SJCRH30 (cell line): ENCODE measurements at places on chromosomes 2 and 18.

DNA sequence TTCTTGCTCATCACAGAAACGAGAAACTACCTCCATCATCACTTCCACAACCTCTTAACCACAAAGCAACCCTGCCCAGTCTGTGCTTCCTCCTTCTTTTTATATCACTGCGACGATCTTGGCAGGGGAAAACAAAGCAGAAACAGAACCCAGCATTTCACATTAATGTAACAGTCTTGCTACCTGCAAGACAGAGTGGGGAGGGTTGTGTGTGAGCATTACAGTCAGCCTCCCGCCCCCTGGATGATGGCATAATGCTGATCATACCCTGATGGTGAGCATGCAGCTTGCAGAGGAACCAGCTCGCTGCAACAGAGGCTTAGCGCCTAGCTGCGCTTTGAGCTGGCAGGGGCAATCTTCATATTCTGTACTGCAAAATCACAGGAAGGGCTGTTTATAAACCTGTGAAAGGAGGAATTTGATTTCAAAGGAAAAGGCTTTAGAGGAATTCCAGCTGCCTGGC, 376.1 kb downstream of the IRS1 start:
- peak; percentile 45 for DNase-seq

- no peak for DNase-seq
Measured at GRCh38 chr2:38016219-38016618, 59.7 kb downstream of the CYP1B1 start.

GRCh38 chr18:58305792-58306191, 261.8 kb downstream of the NEDD4L start:
- no peak for DNase-seq

- no peak for DNase-seq
Measured at GRCh38 chr2:46326231-46326980, 29.2 kb downstream of the EPAS1 start.

- DNase-seq: no peak
Measured at GRCh38 chr2:191270306-191271161, 25.3 kb downstream of the MYO1B start.

DNA sequence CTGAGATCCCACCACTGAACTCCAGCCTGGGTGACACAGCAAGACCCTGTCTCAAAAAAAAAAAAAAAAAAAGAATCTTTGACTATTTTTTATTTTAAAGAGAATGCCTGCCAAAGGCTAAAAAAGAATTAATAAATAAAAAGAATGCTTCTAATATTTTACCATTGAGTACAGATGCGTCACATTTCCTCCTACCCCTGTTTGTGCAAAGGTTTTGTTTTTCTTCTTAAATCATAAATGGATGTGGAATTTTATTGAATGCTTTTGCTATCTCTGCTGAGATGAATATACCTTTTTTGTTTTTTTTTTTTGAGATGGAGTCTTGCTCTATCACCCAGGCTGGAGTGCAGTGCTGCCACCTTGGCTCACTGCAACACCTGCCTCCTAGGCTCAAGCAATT, 22.8 kb downstream of the CYBRD1 start:
- DNase-seq: no peak

DNA sequence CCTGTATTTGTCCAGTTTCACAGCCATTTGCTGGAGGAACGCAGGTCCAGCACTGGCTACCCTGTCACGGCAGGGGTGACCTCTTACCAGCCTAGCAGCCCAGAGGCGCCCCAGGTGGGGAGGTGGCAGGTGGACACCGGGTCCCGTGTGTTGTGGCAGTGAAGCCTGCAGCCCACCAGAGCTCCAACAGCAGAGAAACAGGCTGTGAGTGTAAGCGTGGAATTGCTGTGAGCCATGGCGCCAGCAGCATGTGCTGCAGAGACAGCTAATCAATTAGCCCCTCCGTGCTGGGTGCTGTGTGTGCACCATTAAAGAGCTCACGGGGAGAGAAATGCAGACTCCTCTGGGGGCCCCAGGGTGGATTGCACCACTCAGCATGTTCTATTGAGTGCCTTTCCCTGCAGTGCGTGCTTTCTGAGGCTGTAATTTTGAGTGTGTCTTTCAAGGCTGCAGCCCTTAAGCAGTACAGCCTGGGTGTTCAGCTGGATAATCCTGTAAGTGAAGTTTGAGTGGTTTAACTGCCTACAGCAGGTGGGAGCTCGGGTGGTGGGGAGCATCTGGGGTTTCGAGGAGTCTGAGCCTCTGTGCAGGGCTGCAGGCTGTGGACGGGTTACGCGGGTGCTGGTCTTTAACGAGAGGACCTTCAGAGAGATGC, 15.9 kb downstream of the RTP5 start:
- peak; percentile 74 for DNase-seq

DNA sequence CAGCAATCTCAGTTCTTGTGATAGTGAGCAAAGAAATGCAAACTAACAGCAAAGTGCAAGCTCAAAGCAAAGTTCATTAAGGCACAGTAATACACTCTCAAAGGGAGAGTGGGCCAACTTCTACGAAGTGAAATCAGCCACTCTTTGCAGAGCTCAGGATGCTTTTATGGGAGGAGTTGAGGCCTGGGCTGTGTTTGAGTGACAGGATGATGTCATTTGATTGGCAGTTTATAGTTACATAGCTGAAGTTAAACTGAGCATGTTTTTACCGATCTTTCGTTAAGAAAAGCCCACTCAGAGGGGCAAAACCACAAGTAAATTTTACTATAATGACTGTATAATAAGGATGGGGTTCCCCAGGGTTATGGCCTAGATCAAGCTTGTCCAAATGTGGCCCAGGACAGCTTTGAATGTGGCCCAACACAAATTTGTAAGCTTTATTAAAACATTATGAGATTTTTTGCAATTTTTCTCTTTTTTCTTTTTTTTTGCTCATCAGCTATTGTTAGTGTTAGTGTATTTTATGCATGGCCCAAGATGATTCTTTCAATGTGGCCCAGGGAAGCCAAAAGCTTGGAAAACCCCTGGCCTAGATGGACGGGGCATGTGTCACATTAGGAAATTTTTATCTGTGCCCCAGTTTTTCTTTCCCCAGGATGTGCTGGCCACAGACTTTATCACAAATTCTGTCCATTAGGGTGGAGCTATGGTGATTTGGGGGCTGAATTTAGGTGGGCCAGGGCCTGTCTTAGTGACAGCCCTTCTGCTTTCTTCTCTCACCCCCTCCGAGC, 8.3 kb upstream of the DNAH7 start:
- DNase-seq: no peak

DNA sequence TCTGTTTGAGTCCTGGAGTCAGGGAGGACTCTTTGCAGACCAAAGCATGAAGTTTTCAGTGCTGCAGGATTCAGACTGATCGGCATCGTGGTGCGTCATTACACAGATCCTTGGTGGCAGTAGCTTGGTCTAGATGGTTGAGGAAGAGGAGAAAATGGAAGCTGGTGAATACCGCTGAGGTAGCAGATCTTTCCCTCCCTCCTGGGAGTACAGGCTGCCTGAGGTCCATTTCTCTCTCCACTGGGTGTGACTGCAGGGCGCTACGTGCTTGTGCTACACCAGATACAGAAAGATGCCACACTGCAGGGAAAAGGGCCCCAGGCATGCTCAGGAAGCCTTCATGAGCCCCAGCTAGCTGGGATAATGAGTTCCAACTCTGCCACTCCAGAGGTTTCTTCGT, 3.3 kb upstream of the CNDP1 start:
- DNase-seq: no peak

DNA sequence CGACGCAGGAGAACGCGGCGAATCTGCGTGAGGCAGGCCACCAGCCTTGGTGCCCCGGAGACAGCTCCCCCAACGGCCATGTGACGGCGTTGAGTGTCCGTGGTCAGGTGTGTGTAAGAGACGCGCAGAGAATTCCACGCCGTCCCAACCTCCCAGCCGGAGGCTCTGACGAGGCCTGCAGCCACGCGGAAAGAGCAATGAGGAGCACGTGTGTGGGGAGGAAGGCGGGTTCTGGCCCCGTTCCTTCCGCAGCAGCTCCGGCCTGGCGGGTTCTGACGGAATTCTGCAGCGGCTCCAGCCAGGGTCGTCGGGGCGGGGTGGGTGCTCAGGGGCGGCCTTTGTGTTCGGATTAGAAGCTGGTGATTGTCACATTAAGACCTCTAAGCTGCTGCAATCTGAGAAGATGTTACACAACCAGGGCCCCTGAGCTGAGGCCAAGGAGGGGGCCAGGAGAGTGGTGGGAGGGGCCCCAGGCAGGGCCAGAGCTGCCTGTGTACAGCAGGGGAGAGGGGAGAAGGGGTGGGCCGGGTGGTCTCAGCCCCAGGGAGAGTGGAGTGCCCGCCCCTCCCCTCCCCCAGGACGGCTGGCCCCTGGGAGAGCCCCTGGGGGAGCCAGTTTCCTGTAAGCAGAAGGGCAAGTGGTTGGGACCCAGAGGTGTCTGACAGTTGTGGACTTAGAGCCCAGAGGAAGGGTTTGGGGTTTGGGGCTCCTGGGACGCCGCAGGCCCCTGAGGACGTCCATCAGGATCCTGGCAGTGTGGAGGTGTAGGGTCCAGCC, 5.1 kb upstream of the GAL3ST2 start:
- no peak for DNase-seq
